Tibial nerve (tissue), 4 donors: ENCODE measurements at places on chromosomes 6 and 20. TPM values are rescaled to one million over a fixed set of nuclear protein-coding genes. Genes with fewer than 3 reads are reported as not detected.

DNA sequence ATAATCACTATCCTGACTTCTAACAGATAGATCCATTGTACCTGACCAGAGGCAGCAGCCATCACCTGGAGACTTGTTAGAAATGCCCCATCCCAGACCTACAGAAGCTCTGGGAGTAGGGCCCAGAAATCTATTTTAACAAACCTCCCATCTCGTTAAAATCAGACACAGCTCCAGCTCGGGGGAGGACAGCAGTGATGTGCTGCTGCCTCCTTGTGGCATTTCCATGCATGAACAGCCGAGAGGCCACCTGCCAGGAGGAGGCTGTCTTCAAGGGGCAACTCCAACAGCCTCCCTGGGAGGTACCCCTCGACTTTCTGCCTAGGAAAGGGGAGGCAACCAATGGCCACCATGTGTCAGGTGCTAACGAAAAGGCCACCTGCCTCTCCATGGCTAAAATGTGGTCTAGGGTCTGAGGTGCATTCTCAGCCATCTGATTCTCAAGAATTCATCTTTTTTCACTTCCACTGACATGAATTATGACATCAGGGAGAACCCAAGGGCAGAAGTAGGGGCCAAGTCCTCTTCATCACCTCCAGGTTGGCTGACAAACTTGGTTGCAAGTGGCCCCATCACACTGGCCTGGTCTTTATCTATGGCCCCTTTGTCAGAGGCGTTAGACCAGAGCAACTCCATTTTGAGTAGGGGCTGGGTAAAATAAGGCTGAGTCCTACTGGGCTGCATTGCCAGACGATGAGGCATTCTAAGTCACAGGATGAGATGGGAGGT, 12.2 kb upstream of the KCNK15 start:
- DNase-seq: peak; percentile 84

DNA sequence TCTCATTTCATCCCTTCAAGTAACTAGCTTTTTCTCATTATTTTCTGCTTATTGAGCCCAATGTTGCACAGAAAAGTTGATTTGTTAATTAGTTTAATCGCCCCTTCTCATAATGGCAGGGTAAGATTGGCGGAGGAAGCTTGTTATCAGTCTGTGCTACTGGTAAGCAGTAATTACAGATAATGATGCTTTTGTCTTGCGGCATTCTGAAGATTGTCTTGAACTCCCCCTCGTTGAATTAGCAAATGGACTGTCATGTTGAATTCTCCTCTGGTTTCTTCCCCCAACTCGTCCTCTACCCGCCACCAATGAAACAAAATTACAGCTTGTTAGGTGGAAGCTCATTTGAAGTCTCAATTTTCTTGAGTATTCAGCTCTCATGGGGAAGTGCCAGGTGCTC, 39.4 kb downstream of the PRDM13 start:
- no peak for DNase-seq

GRCh38 chr6:55260181-55260580, 67.1 kb upstream of the GFRAL start:
- no peak for DNase-seq

DNA sequence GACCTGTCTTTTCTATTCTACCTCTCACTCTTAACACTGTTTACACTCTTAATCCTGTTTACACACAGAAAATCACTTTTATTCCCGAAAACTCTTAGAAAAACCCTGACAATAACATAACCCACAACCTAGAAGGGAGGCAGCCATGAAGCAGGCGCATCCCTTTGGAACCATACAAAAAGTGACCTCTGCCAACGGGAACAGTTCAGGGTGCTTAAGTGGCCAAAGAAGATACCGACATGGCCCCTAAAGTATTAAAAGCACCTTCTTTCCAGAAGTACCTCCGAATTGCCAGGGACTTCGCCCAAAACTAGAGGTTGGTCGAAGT, 490 bp downstream of the MMUT start:
- no peak for DNase-seq

GRCh38 chr20:19555726-19556125, 202.3 kb upstream of the RIN2 start:
- no peak for DNase-seq

DNA sequence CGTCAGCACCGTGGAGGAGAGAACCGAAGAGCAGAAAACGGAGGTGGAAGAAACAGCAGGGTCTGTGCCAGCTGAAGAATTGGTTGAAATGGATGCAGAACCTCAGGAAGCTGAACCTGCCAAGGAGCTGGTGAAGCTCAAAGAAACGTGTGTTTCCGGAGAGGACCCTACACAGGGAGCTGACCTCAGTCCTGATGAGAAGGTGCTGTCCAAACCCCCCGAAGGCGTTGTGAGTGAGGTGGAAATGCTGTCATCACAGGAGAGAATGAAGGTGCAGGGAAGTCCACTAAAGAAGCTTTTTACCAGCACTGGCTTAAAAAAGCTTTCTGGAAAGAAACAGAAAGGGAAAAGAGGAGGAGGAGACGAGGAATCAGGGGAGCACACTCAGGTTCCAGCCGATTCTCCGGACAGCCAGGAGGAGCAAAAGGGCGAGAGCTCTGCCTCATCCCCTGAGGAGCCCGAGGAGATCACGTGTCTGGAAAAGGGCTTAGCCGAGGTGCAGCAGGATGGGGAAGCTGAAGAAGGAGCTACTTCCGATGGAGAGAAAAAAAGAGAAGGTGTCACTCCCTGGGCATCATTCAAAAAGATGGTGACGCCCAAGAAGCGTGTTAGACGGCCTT, 41.6 kb downstream of the ZBTB2 start:
- DNase-seq: no peak

GRCh38 chr20:20664795-20665589, 47.5 kb downstream of the RALGAPA2 start:
- no peak for DNase-seq

The SHLD1 gene
- 3.6 TPM for total RNA-seq

The CST5 gene
- not detected for total RNA-seq
